ENCODE measurements at places on chromosomes 16 and 17.

DNA sequence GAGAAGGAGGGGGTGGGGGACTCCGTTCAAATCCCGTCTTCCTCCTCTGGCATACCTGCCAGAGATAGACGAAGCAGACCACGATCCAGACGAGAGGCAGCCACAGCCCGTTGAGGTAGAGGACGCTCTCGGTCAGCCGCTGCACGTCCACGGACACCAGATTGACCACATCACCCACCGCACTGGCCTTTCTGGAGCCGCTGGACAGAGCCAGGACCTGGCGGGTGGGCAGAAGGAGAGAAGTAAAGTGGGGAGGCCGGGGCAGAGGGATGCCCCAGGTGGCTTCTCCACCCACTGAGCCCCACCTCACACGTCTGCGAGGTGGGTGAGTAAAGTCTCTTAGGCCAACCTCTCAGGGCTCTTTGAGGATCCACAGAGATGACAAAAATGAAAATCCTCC is 25.3 kb downstream of the ABCC6 start:
- DNase-seq = no peak

DNA sequence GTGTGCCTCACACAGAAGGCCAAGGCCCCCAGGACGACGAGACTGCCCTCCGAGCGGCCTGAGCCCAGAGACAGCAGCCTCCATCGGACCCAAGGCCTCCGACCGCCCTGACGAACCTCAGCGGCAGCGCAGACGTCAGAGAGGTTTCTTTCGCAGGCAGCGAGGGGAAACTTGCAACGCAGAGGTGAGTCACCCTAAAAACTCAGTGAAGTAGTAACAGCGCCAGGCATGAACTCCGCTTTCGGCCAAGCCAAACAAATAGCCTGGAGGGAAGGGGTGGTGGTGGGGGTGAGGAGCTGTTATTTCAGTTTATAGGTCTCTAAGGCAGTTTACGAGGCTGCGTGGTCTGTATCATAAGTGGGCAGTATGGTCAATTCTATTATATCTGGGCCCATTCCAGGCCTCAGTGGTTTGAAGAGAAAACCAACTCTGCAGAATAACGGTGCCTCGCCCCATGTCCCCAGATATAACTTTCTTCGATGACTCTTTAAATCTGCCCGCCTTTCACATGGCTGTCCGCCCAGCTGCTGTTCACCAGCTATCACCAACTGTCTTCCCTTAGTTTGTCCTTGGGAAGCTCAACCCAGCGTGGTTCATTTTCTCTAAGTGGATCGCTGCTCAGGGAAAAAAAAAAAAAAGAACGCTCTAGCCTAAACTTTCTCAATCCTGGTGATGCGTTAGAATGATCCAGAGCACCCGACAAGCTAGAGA is 43.5 kb upstream of the FOXF1 start:
- no peak for DNase-seq

DNA sequence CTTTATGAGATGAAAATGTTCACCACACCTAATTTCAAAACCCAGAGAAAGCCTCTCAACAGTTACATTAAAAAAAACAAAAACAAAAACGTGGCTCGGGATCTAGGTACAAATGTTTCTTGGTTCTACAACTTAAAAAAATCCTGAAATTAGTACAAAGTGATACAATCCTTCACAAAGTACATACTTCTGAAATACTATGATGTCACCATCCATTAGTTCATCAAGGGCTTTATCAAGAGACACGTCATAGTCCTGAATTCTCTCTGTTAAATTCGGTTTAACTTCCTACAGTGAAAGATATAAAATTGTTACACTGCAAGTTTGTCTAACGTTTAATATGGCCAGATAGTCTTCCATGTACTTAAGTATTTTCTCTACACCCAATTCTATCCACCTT is 18.2 kb downstream of the LITAFD start:
- DNase-seq = no peak

- DNase-seq = no peak
These were observed 20.9 kb downstream of the COIL start for GRCh38 chr17:56939869-56940484.

DNA sequence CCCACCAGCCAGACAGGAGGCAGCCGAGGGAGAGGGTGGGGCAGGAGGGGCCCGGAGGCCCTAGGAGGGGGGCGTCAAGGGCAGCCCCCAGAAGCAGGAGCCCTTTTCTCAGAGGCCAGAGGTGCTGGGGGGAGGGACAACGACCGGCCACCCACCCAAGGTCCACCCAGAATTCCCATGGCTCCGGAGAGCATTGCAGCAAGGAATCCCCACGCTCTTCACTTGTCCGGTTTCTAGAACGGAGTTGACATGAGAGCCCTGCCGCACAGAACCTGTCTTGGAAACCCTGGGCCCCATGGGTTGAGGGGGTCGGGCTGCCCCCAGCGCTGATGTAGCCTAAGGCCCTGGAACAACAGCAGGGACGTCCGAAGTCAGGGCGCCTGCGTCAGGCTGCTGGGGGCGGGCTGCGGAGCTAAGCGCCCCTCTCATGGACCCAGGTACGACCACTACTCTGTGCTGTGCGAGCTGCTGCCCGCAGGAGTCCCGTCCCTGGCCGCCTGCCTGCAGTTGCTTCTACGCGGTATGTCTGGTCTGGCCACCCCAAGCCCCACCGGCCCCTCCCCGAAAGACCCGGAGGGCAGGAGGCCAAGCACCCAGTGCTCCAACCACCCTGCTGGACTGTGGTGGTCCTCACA is 11.2 kb downstream of the CYBC1 start:
- DNase-seq = no peak

DNA sequence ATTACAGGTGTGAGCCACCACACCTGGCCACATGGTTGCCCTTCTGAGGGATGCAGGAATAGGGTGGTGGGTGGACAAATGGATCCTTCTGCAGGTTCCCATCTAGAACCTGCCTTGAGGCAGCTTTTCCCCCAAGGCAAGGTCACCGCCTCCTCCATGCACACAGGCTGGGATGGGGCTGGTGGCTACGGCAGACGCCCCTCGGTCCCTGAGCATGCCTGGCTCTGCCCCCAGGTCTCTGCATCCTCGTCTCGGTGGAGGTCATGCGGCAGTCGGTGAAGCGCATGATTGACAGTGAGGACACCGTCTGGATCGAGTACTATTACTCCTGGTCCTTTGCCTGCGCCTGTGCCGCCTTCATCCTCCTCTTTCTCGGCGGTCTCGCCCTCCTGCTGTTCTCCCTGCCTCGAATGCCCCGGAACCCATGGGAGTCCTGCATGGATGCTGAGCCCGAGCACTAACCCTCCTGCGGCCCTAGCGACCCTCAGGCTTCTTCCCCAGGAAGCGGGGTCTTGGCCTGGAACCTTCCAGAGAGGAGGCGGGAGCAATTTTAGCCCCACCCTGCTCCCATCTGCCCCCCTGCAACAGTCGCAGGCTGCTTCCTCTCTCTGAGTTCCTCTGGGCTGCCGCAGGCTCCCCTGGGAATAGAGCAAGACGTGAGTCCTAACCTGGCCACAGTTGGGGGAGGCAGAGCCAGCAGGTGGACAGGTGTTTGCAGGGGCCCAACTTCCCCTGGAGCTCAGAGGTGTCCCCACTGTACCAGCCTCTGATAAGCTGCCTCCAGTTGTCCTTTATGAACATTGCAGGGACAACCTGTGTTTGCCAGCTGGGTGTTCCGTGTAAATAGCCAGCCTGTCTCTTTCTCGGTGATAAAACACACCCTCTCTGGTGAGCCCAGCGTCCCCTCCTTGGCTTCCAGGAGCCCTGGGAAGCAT is 11.7 kb downstream of the CACNG1 start:
- DNase-seq = no peak

- no peak for DNase-seq
These were observed 11.4 kb upstream of the KREMEN2 start for GRCh38 chr16:2952679-2953078.

DNA sequence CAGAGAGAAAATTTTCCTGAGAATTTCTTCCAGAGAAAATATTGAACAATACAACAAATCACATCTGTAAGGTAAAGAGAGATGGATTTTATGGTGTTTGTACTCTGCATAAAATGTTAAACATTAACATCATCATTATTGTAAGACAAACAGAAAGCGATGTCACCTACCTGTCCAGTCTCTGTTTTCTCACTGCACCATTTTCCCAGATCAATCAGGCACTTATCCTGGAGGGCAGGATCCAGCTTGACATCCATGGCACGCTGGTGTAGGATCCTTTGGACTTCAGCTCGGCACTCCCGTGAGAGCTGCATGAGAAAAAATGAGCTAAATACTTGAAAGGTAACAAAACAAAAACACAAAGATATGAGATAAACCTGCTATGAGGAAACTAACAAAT is 55.9 kb upstream of the CLEC18B start:
- DNase-seq = no peak

DNA sequence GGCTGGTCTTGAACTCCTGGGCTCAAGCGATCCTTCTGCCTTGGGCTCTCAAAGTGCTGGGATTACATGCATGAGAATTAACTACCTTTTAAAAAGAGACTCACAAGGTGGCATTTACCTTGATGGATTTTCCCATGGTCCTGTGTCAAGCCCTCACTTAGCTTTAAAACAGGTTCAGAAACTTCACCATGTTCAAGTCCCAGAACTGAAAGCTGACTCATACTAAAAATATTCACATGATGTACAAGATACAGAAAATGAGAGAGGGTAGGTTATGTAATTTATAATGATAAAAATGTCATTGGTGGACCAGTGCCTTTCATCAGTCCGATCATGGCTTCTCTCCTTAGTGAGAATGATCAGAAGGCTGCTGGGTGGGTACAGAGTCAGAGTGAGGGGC is 4.3 kb upstream of the AKAP1 start:
- DNase-seq = no peak

DNA sequence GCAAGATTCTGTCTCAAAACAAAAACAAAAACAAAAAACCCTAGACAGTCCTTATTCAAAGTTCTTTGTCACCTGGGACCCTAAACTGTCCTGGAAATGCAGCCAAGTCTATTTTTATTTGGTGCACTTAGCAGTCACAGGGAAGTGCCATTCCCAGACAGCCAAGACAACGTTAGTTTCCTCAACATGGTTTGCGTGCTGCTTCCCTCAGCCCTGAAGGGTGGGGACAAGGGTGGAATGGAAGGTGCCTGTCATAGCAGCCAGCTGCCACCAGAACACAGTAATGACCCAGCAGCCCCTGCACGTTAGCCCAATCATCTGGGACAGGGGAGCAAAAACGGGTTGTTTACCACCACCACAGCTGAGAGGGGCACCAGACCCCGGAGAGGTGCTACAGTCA is 16.9 kb downstream of the CREBBP start:
- DNase-seq = no peak

DNA sequence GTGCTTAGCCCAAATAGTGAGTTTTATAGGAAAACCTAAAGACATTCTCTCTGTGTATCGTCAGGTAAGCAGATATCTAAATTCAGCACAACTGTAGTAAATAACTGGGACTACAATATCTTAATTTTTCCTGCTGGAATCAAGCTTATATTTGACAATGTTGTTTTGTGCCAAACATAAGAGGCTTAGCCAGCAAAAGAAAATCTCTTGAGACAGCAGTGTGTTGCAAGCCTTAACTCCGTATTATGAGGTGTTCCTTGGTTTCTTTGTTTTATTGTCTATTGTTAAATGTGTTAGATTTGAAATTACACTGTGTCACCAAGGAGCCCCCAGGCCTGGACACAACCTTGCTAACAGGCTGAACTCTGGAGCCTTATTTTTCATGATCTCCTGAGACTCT is 1570.6 kb upstream of the GOT2 start:
- DNase-seq = no peak

DNA sequence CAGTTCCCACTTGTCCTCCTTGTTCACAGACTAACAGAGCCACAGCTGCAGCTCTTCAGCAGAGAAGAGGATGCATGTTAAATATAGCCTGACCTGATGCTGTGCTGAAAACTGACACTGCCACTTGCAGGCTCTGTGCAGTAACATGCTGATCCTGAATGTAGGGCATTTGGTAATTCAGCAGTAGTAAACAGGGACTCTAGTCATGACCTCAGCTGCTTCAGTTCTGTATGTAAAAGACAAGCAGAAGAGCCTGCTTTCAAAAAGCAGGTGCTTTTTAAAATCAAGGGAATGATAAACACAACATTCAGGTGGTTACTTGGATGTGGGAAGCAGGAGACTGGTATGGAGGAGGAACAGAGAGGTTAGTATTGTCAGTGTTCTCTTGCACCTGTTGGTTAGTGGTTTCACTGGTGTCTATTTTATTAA is 33.8 kb downstream of the ESRP2 start:
- no peak for DNase-seq

DNA sequence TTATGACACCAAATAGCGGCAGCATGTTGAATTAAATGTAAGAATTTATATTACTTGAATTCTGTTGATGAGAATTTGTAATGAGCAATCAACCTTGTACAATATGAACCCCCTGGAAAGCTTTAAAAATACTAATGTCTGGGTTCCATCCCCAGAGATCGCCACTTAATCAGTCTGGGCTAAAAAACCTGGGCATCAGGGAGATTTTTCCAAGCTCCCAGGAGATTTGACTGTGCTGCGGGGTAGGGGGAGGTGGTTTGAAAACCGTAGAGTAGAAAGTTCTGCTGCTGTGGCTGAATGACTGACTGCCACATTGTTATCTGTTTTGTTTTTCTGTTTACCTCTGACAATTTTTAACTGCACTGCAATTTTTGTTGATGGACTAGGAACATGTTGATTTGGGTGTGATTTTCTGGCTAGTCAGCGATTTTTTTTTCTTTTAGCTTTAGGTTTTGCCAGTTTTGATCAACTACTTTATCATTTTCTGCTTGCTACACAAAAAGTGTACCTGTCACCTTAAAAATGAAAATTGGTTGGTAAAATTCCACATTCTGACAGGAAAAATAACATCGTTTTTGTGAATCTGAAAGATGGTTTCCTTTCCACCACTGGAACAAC is 79.3 kb downstream of the PCTP start:
- DNase-seq = no peak

DNA sequence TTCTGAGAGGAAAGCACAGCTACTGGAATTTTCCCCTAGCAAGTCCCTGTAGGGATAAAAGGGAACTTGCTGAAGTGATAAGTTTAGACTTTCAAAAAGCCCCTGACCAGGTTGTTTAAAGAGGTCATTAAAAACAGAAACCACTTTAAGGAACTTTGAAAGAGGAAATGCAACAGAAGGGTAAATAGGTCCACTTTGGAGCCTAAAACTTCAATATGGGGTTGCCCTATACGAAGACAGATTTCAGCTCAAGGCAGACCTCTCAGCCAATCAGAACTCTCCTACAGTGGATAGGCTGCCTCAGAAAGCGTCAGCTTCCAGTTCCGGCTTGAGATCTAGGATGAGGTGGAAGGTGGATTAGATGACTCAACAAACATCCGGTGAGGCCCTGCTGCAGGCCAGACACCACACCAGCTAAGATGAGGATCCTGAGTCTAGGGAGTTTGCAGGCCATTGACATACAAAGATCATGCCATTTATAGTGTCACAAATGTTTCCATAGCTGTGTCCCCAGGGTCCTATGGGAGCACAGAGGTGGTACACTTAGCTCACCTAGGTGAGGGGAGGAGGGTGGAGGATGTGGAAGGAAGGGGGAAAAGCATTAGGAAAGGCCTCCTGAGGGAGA is 7.9 kb upstream of the MFSD6L start:
- no peak for DNase-seq

- no peak for DNase-seq
These were observed 6.2 kb upstream of the ZFHX3 start for GRCh38 chr16:73054125-73054484.

DNA sequence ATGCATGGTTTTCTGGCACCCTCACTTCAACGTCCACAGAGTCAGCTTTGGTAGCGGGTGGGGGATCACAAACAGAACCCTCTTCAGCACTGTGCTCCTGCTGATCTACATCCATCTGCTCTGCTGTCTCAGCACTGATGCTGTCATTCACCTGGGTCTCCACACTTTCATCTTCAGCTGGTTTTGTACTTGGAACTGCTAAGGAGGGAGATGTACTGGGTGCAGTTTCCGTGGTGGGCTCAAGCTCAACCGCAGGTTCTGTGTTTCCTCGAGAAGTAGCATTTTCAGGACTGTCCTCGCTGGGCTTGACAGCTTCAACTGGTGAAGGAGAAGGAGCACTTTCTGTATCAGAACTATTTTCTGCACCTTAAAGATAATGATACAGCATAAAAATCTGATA is 101.8 kb downstream of the TTC19 start:
- no peak for DNase-seq

All from stimulated activated CD4-positive, alpha-beta T cell treated with anti-CD3 and anti-CD28 coated beads, Interleukin-1b, Interleukin-23, amount 100 ng/mL, for 48 hours (primary cell).